ENCODE measurements at places on chromosomes 7 and 10.

GRCh38 chr10:77841711-77842375, 84.7 kb downstream of the DLG5 start:
- no peak for DNase-seq

DNA sequence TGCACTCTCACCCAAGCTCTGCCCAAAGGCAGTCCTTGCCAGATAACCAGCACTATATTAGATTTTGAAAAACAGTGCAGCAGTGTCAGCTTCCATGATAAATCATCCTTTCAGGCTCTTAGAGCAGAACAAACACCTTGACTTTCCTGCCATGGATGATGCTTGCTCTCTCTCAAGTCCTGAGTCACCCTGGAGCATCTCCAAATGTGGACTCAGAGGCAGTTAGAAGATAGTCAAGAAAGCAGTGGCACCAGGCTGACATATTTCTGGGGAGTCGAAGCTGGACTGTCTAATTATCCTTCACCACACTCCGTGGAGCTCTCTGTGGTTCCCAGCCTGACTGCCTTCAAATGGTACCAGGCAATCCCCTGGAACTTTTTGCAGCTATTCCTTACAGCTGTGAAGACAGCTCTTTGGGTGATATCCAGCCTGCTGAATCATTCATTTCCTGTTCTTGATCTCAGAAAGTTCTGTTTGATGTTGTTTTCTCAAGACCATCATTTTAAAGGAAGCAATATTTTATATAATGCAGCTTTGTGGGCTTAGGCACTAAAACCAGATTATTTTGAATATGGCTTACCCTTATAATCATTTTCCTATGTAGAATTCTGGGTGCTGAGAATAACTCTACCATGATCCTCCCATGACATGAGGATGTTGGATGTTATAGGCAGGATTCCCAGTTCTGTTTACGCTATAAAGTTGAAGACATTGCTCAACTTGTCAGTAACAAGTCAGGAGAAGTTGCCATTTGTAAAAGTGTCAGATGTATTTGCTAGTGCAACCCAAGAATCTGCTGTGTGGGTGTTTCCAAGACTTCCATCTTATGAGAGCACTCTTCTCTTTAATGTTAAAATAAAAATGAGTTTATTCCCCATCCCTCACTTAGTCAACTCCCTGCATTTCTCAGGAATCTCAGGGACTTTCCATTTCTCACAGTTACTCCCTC, 233.8 kb downstream of the C7orf25 start:
- peak; percentile 9 for DNase-seq

DNA sequence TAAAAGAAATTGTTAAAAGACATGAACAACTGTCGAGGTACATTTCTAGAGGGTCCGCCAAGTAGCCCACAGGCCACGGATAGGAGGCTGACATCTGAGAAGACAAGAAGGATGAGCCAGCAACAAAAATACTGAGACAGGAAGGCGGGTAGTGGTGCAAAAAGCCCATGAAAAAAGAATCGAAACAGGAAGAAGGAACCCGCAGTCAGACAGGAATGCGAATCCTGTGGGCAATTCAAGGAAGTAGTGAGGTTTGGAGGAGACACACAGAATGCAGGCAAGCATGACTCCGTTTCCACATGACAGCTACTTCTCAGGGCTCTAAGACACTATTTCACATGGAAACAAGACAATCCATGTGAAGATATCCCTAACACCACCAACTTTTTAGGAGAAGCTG, 125.2 kb downstream of the DOCK4 start:
- no peak for DNase-seq

- no peak for DNase-seq
Observed at GRCh38 chr7:36652431-36652830, 71.9 kb downstream of the AOAH start.

- DNase-seq, result peak; percentile 75
Observed at GRCh38 chr7:65269150-65269856, 104.4 kb upstream of the ZNF92 start.

GRCh38 chr7:116669769-116670168, 2.2 kb upstream of the MET start:
- DNase-seq, result no peak

DNA sequence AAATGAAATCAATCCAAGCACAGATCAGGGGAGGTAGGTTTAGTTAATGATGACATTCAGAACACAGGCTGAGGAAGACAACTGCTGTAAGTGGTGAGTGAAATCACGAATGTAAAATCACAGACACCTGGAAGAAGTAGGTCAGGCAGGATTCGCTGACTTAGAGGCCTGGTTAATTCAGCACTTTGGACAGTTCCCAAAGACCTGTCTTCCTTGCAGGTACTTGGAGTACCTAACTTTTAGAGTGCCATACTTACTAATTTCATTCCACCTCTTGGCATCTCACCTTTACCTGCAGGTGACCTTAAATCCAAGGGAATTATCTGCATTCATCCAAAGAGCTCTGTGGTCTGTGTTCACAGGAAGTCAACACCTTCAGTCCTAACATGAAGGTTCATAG, 822.3 kb downstream of the PHTF2 start:
- no peak for DNase-seq

GRCh38 chr10:133335246-133336117, 1.2 kb downstream of the CALY start:
- peak; percentile 21 for DNase-seq

DNA sequence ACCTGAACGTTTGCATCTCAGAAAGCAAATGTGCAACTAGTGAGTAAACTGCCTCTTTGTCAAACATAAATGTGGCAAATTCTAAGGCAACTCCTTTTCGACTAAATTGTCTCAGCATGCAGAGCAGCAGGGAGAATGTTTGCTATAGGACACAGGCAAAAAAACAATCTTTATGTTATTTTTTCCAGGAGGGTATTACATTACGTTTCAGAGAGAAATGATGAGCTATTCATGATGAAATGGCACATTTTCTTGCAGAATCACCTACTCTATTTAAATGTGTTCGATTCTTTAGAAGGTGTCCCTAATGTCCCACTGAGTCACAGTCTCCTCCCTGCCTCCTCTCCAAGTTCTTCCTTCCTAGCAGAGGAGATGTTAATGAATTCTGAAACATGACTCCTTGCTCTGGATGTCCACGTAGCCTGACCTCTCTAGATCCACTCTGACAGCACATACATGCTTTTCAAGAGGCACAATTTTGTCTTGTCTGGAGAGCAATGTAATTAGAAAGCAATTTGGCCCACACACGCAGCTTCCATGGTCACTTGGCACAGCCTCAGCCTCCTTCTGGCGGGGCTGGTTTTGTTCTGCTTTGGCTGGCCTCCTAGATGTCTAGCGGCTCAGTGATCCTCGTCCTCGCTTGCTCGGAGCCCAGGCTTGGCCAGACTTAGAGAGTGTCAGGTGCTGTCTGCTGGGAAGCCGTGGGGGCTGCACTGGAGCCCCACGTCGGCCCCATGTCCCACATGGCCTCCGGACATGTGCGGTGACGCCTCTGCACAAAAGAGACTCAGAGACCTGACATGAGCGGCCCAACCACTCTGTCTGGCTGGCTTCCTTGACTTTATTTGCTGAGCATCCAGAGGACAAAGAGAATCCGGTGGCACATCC, 125.7 kb upstream of the ZNF438 start:
- no peak for DNase-seq

- no peak for DNase-seq
Observed at GRCh38 chr10:47438857-47439474, 44.9 kb downstream of the ANXA8 start.

GRCh38 chr7:98211221-98211675, at the start of gene BHLHA15:
BHLHA15 (plus strand) TSS chr7:98211439; CDS start chr7:98212310, 871 bp downstream.
- DNase-seq, result no peak

GRCh38 chr7:156722043-156722826, 81.7 kb downstream of the RNF32 start:
- peak; percentile 10 for DNase-seq

GRCh38 chr7:45574669-45575500, 717 bp downstream of the ADCY1 start:
- no peak for DNase-seq

DNA sequence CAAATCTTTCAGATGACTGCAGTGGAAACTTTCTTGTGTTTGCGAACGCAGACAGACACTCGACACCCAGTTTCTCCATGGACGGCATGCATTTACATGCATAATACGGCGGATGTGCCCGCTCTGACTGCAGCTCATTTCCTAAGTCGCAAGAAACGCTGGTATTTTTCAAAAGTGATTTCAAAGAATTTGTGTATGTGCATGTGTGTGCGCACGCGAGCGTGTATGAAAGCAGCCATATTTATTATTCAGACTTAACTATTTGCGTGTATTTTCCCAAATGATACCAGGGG, 436.5 kb upstream of the MGMT start:
- no peak for DNase-seq

DNA sequence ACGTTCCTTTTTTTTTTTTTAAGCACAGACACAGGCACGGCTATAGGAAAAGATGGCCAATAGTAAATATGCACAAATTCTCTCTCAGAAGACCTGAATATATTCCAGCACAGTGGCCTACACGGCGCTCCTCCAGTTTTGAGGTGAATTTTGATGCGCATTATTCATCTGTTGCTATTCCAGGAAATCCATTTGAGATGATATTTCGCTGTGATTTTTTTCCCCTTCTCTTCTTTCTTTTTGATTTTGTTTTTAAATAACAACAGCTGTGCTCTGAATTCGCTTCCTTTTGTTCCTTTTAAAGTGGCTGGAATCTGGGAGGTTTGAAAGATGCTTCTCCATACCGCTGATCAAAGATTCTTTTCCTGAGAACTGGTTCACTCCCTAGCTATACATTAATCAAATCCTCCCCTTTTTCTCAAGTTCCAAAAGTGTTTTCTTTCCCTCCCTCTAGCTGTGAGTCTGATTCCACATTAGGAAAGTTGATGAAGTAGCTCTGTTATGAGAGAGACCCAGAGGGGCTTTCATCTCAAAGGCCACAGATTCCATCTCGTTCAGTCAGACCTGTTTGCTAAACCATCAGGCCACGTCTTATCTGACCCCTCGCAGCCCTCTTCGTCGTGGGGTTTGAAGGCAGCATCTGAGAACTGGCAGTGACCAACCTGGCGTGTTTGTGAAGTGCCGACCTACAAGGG, 602.7 kb upstream of the NRP1 start:
- no peak for DNase-seq

GRCh38 chr10:100372415-100373297, 25.6 kb downstream of the SCD start:
- DNase-seq, result no peak

DNA sequence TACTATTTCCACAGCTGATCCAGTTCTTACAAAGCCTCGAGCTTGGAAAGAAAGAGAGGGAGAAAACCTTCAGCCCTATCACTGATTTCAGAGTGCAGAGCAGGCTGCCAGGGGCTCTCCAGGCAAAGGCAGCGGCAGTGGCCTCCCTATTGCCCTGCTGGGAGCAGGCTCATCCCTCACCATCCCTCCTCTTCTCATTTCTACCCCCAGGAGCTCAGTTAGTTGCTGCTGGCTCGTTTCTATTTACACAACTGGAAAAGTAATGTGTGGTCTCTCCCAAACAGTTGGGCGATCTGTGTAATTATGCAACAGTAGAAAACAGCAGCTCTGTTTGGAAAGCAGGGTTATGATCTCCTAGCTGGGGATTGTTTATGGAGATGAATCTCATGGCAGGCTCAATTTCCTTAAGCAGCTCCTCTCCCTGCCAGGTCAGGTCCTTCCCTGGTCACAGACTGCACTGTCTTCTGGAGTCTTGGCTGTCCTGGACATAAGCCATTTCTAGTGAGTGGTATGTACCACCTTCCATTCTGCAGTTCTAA, 28.7 kb upstream of the TNS3 start:
- DNase-seq, result no peak

GRCh38 chr10:122298598-122299301, 27.7 kb downstream of the BTBD16 start:
- DNase-seq, result peak; percentile 62

GRCh38 chr7:28607855-28608193, 195.5 kb downstream of the CREB5 start:
- DNase-seq, result no peak

DNA sequence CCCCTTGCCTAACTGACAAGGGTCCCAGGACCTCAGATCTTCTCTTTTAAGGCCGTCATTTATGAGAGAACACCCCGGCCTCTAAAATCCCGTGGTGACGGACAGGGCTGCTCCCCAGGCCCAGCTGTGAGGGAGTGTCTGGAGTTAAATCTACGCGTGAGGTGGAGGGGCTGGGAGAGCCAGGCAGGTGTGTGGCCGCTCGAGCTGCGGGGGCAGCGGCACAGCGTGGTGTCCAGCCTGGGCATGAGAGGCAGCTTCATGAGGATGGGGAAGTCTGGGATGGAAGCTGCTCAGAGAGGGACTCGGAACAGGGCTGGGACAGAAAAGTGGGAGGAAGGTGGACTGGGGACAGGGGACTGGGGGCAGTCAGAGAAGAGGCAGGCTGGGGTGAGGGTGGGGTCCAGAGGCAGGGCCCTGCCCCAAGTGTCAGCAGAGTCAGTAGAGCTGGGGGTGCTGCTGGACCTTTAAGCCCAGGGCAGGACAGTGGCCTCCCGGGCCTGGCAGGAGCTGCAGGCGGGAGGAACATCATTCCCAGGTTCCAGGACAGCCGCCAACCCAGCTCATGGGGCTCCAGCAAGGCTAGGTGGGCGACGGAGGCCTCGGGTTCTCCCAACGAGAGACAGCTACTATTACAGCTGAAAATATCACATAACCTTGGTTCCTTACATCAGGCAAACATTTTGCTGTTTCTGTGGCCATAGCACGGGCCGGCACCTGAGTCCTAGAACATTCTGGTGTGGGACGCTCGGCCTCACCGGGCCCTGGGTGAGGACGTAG, 55.2 kb downstream of the JAKMIP3 start:
- DNase-seq, result no peak

GRCh38 chr10:71982269-71983178, 18.3 kb downstream of the CHST3 start:
- no peak for DNase-seq

DNA sequence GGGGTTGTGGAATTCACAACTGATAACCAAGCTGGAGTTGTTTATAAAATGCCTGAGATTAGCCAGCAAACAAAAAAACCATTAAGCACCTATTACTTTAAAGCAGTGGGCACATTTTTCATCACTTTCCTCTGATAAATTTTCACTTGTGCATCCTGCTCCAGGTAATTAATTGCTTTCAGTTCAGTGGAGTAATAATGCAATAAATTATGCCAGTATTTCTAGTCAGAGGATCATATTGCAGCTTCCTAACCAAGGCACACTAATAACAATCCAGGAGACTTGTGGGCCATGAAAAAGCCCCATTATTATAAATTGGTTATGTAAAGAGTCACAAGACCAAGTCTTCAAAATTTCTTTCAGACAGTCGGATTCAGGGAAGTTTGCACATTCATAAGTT, 193.2 kb downstream of the LRMDA start:
- DNase-seq, result no peak

DNA sequence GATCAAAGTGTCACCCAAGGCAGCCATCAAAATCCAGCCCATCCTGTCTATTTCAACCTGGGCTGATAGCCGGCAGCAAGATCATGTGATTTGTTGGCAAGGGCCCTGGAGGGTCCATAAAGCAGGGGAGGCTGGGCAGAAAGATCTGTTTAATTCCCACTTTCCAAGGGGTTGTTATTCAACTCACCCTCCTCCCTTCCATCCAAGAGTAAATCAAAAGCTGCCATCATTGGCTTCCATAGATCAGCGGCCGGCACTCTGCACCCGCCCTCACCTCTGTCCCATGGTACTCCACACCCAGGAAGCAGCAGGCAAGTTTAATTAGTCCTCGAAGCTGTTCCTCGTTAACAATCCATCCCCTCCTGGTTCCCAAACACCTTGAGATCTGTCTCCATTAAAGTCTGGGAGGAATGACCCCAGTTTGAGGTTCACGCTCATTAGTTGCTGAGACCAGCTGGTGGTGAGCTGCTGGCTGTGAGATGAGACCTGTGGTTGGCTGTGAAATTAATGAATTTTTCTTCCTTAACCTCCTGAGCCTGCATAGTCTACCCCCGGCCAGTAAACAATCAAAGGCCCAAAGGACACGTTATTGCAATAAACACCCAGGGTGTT, 120.6 kb upstream of the CHST15 start:
- DNase-seq, result no peak

All from foreskin melanocyte (primary cell).